Dermis blood vessel endothelial cell (primary cell): ENCODE measurements at places on chromosomes 6 and 20. TPM values are rescaled to one million over a fixed set of nuclear protein-coding genes. Genes with fewer than 3 reads are reported as not detected.

Gene MLIP
- total RNA-seq: 2.6 and 4.4 TPM in 2 replicates

Gene GLYATL3
- total RNA-seq: not detected in 2 replicates

Gene PAK5
- under 0.01 TPM in 1 of 2 replicates, not detected in the other for total RNA-seq

Gene TINAG
- total RNA-seq: not detected in 2 replicates

Gene TTBK1
- 0.05 TPM in 1 of 2 replicates, not detected in the other for total RNA-seq

Gene ID4
- total RNA-seq: 0.09 and 0.85 TPM in 2 replicates

Gene LY6G6C
- not detected in 2 replicates for total RNA-seq

Gene KIAA1755
- total RNA-seq: 0.05 and 0.51 TPM in 2 replicates

Gene ADTRP
- total RNA-seq: 0.47 and 0.85 TPM in 2 replicates

Gene TRIM40
- not detected in 2 replicates for total RNA-seq

Gene EPHA7
- under 0.01 TPM in 2 replicates for total RNA-seq

Gene AHCY
- total RNA-seq: 95.6 and 136 TPM in 2 replicates

Gene HLA-DRB5
- not detected in 2 replicates for total RNA-seq

Gene TBC1D7
- 15.0 and 16.6 TPM in 2 replicates for total RNA-seq

Gene ZSCAN31
- 25.7 and 40.6 TPM in 2 replicates for total RNA-seq

Gene AGER
- total RNA-seq: 0.74 and 0.85 TPM in 2 replicates

Gene ALDH8A1
- 0.37 and 0.51 TPM in 2 replicates for total RNA-seq

Gene GRM4
- total RNA-seq: not detected in 2 replicates

Gene EMILIN3
- under 0.01 and 0.09 TPM in 2 replicates for total RNA-seq

Gene TMX4
- 16.0 and 18.0 TPM in 2 replicates for total RNA-seq

Gene MAP7
- total RNA-seq: 0.34 and 1.1 TPM in 2 replicates

Gene PRPH2
- total RNA-seq: 0.17 and 2.0 TPM in 2 replicates

Gene MOCS3
- total RNA-seq: 8.5 and 9.2 TPM in 2 replicates

Gene PBOV1
- not detected in 2 replicates for total RNA-seq

Gene BPIFA1
- not detected in 2 replicates for total RNA-seq
